ENCODE measurements at places on chromosomes 3 and 15. TPM values are rescaled to one million over a fixed set of nuclear protein-coding genes. Genes with fewer than 3 reads are reported as not detected.

DNA sequence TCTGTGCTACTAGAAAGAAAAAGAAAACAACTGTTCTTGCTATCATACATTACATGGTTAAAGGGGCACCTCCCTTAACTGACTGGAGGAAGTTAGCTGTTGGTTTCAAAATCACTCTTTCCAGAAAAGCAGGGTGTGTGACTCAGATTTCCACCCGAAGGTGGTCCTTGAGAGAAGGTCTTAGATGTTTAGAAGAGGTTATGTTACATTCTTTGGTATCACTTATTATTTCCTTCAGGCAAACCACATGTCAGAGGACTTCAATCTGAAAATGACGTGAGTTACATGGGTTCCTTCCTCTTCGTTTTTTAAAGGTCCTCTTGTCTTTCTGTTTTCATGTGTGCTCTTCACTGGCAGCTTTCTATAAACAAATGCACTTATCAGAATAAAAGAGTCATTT lies 307.9 kb upstream of the CBLB start:
- DNase-seq = no peak

DNA sequence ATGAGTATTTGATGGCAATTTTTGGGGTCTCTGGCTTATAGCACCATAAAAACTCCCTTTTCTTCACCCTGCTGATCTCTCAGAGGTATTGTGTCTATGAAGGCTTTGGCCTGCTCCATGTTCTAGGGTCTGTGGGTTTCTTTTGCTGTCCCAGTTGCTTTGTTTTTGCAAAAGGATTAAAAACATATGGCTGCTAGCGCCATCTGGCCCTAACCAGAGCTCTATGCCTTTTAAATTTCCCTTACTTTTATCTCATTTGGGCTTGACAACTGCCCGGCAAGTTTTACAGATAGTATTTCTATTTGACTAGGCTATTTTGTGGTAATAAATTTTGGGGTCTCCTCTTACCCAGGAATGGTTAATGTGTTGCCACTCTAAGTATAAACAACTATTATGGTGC lies 6.4 kb upstream of the GHRL start:
- no peak for DNase-seq

DNA sequence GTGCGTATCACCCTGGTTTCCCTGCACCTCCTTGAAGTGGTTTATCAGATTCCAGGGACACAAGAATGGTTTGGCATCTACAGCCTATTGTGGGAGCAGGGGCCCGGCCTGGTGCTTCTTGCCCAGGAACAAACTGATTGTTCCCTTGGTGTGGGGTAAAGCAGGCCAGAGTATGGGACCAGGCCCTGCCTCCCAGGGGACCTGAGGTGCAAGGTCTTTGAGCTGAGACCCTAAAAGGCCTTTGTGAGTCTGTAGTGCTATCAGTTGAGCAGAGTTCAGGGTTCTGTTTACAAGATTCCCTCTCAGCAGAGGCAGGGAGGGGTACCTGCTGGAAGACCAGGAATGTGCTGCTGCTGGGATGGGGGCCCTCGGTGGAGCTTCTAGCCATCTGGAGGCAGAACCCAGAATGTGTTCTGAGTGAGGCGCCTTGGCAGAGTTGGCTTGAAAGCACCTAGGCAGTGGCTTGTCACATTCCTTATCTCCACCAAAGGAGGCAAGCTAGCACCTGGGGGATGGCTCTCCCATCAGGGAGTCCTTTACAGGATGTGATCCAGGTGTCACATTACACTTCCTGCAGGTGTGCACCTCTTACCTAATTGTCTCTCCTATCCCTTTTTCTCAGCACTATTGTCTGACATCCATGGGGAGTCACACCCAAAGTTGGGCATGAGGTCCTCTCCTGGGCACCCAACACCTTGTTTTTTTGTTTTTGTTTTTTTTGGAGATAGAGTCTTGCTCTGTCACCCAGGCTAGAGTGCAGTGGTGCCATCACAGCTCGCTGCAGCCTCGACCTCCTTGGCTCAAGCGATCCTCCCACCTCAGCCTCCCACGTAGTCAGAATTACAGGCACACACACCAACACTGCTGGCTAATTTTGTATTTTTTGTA lies 13.1 kb downstream of the FLNB start:
- no peak for DNase-seq

DNA sequence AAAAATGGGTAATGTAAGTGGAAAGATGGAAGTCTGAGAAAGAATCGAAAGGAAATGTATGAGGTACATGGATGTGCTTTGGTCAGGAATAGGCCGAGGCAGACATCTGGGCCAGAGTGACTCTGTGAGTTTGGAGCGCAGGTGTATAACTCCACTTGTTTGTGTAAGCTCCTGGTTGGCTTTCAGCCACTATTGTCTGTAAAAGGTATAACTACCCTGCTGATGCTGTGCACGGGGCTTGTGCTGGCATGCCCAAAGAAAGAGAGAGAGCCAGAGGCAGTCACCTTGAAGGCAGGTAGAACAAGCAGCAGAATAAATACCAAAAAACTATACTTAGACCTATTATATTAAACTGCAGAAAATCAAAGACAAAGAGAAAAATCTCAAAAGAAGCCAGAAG lies 32.7 kb upstream of the CD96 start:
- no peak for DNase-seq

DNA sequence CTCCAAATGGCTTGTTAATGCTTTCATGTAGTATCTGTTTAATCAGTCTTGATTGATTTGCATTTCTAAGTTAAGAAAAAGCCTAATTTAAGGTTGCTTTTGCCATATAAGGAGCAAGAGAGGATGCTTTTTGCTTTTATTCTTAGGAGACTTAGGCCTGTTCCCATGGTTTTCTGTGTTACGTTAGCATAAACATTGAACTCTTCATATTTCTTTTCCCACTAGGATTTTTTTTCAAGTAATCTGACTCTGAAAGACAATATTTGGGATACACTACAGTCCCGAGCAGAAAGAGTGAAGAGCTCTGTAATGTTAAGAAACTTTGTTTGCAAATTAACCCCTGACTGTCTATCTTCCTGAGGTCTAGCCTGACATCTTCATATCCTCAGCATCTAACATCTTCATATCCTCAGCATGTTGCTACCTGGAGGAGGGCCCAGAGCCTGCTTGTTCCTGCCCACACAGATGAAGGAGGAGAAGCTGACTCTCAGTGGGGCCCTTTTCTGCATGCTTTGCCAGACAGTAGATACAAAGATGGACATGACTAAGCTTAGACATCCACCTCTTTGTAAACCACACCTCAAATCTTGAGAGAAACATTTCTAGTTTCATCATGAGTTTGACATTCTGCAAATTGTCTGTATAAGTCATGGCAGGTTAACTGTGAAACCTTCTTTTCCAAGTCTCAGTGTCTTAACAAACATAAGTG lies 86.2 kb upstream of the COL6A5 start:
- DNase-seq = no peak

- no peak for DNase-seq
Observed at GRCh38 chr3:9501226-9501625, 52.4 kb downstream of the LHFPL4 start.

GRCh38 chr3:36903119-36903882 lies 41.6 kb downstream of the TRANK1 start:
- no peak for DNase-seq

DNA sequence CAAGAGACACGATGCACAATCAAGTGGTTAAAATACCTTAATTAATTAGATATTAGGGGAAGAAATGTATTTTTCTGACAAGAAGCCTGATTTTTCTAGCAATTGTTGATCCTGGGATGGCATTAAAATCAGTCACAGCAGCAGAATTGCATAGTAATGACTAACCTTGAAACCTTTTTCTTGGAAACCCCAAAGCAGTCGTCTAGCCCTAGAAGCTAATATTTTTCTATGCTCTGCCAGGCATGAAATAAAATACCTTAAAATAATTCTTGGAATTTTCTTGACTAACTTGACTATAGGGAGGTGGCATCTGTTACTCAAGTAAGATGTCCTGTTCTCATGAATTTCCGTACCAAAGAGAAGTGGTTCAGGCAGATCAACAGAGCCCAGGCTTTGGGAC lies 204.1 kb downstream of the THRB start:
- DNase-seq = no peak

DNA sequence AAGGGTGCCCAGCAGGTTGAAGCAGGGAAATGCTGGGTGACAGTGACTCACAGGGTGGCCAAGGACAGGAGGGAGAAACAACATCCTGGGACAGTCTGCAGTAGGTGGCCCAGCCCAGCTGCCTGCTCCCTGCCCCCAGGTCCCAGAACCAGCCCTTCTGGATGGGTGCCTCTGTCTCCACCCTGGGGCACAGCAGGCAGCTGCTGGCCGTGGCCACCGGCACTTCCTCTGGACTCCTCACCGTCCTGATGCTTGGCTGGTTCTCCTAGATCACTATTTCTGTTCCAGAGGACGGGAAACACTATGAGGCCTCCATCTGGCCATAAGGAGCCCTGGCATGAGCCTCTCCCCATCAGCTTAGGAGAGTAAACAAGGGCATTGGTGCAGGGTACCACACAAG lies 258.9 kb downstream of the XXYLT1 start:
- no peak for DNase-seq

DNA sequence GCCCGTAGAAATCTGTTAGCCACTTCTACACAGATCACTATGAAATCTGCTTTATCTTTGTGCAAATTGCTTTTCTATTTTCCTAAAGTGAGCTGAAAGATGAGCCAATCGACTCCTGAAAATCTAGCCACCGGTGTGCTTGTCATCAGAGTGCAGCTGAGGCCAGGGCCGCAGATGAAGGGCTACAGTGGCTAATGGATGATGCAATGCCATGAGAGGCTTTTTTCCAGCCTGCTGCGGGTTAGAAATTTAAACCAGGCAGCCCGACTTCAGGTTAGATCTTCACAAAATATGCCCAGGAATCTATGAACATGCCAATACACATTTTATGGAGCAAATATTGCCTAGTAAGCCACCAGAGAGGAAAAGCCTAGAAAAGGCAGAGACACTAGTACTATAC lies 948.2 kb upstream of the CFAP20DC start:
- DNase-seq = no peak

GRCh38 chr15:67979281-67979680 lies 74.8 kb upstream of the PIAS1 start:
- DNase-seq = no peak

GRCh38 chr3:155292693-155293092 lies 790 bp downstream of the STRIT1 start:
- DNase-seq = no peak

- DNase-seq = no peak
Observed at GRCh38 chr15:78808550-78808949, 2.7 kb downstream of the ADAMTS7 start.

GRCh38 chr3:136954980-136955780 lies 2.6 kb upstream of the IL20RB start:
- DNase-seq = no peak

DNA sequence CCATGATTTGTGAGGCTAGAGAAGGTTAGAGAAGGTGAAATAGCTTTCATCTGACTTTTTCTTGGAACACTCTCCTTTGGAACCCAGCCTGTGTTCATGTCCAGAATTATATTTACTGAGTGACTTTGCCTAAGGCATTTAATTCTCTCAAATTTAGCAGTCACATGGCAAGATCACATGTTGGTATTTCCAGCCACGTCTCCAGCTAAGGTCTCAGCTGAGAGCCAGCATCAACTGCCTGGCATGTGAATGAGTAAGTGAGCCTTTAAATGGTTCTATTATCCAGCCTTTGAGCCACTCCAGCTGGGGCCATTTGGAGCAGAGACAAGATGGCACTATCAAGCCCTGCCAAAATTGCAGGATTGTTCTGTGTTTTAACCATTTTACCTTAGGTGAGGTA lies 130.2 kb upstream of the SGO1 start:
- DNase-seq = no peak

DNA sequence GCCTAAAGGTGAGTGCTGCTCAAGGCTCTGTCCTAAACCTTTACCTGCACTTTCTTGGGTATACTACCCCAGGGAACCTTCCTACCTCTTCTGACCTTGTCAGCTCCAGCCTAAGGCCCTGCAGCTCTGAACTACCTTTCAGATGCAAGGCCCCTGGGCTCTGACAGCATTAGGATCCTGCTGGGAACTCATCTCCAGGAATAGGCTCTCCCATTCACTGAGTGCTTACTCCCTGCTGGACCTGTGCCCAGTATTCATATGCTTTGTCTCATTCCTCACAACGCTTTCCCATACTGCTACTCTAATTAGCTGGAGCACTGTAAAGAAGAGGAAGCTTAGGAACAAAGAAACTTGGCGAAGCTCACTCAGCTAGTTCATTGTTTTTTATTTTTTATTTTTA lies 53.8 kb upstream of the RAB6B start:
- DNase-seq = no peak

GRCh38 chr3:81723732-81724313 lies 37.6 kb downstream of the GBE1 start:
- DNase-seq = no peak

- DNase-seq = no peak
Observed at GRCh38 chr3:172892158-172892557, 141.6 kb downstream of the ECT2 start.

The ZIC1 gene
- 54.3 TPM for total RNA-seq

The MASP1 gene
- 1.4 TPM for total RNA-seq

The RNU5B-1 gene
- not detected for total RNA-seq

The RTP2 gene
- total RNA-seq = not detected

The UROC1 gene
- total RNA-seq = not detected

The TMA7 gene
- 318 TPM for total RNA-seq

The ITGA11 gene
- total RNA-seq = 0.51 TPM

The GABRA5 gene
- total RNA-seq = 0.61 TPM

The SKOR1 gene
- 0.49 TPM for total RNA-seq

The LRRC49 gene
- 20.2 TPM for total RNA-seq

All from neural crest cell (in vitro differentiated cells).